T-cell (primary cell): ENCODE measurements at places on chromosomes 12 and 14.

GRCh38 chr14:64450255-64450654 is 15.0 kb upstream of the AKAP5 start:
- no peak for DNase-seq

DNA sequence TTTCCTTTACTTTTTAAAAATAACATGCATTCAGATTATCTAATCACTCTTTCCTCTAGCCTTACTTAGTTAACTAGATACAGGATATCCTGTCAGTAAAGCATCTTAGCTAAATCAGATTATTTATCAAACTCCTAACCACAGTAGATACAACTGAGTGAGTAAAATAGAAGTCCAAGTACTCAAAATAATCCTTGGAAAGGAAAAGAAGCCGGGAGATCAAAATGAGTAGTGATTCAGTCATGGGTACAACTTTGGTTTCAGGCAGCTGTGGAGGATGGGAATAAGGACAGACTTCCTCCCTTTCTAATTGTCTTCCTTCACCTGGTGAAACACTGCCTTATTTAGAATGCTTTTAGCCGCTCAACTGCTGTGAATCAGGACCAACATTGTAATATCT is 29.4 kb downstream of the GNG2 start:
- DNase-seq: no peak

GRCh38 chr14:74083784-74084276 is 423 bp downstream of the ALDH6A1 start:
- DNase-seq: no peak

DNA sequence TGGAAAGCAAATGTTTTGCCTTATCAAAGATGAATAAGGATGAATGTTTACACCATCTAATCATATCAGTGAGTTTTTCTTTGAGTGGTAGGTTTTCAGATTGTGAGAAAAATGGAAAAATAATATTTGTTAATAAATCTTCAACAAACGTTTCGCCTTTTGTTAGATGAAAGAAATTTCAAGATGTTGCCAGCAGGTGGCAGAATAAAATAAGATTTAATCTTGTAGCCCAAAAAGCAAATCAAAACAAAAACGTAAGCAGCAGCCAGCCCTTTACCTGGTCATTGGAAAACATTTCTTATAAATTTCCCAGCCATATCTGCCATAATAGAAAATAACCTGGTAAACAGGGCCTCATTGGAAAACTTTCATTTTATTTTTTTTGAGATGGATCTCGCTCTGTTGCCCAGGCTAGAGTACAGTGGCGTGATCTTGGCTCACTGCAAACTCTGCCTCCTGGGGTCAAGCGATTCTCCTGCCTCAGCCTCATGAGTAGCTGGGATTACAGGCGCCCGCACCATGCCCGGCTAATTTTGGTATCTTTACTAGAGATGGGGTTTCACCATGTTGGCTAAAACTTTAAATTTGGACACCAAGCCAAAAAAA is 15.4 kb upstream of the TMEM120B start:
- no peak for DNase-seq

- DNase-seq: no peak
These were observed 62.2 kb downstream of the TECPR2 start for GRCh38 chr14:102424923-102425322.

DNA sequence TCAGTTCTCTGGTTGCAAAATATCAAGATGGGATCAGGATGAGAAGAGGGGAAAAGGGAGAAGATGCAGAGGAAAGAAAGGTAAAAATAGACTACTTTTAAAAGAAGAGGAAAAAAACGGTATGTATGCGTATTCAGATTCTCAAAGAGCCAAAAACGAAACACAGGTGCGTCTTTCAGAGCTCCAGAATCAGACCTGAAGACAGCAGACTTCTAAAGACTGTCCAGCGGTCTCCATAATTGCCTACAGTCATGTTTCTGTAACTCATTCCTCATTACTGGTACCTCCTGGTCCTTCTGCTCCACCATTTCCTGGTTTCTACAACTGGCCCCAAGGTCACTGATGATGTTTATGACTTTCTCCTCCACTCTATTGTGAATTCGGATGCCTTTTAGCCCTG is 12.4 kb upstream of the KCNA5 start:
- DNase-seq: no peak

DNA sequence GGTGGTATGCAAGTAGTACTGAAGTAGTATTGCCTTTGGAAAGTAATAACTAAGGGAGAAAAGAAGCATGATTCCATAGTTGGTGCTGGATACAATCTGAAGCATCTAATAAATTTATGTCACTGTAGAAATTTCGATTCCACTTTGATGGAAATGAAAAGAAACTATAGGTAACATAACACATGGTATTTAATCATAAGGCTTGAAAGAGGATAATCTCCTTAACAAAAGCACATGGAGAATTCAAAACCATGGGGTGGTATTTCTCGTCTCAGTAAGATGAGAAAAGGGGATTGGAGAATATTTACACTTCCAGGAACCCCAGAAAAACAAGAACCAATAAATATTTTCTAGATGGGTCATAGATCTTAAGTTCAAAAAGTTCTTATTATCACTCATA is 72.7 kb downstream of the NDUFA12 start:
- DNase-seq: no peak

- peak; percentile 57 for DNase-seq
These were observed 3.9 kb upstream of the LRP1 start for GRCh38 chr12:57124261-57124877.

- DNase-seq: no peak
These were observed 92.7 kb downstream of the LRRC74A start for GRCh38 chr14:76918782-76919394.

GRCh38 chr12:48424644-48425043 is 47.7 kb upstream of the ANP32D start:
- no peak for DNase-seq

- DNase-seq: no peak
These were observed 189.0 kb downstream of the NTF3 start for GRCh38 chr12:5620896-5621295.

DNA sequence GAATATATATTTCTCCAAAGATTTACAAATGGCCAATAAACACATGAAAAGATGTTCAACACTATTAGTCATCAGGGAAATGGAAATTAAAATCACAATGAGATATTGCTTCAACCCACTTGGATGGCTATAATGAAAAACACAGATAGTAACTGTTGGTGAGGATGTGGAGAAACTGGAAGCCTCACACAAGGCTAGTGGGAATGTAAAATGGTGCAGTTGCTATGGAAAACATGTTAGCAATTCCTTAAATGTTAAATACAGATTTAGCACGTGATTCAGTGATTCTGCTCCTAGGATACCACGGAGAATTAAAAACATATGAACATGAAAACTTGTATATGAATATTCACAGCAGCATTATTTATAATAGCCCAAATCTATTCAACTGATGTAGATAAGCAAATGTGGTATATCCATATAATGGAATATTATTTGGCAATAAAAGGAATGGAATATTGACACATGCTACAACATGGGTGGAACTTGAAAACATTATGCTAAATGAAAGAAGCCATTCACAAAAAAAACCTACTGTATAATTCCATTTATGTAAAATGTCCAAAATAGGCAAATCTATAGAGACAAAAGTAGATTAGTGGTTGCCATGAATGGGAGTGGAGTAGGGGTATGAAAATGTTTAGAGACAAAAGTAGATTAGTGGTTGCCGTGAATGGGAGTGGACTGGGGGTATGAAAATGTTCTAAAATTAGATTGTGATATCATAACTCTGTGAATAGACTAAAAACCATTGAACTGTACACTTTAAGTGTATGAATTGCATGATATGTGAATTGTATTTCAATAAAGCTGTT is 227.1 kb upstream of the DDHD1 start:
- DNase-seq: no peak

DNA sequence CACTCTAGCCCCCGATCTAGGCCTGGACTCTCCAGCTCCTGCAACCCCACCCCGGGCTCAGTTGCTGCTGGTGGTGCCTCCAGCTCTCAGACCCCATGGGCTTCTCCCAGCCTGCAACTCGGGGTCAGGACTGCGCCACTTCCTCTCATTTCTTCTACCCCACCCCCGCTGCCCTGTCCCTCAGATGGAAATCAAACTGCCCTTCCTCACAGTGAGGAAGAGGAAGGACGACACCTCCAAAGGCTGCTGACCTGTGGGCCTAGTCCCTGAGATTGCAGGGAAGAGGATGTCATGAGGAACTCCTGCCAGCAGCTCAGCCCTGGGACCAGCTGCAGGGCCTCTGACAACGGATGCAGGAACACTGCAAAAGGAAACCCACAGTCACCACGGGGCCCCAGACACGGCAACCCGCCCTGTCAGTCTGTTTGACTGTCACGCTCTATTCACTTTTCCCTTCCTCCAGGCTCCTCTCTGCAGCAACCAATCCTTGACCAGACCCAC is 29.3 kb upstream of the PNMA1 start:
- DNase-seq: peak; percentile 55

DNA sequence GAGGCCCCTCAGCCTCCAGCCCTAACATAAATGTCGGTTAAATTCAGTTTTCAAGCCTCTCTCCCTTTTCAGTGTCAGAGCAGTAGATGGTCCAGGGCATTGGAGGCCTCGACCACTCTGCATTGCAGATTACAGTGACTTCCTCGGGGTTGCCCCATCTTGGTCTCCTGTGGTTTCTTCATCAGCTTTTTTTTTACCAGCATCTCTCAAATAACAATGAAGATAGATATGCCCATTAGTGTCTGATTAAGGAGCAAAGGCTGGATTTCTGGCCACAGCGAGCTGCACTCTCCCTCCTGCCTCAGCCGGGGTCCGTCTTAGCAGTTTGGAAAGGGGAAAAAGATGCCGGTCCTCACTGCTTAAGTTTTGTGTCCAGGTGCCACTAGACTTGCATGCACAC is 49.7 kb downstream of the C14orf132 start:
- no peak for DNase-seq

- no peak for DNase-seq
These were observed 22.3 kb downstream of the FBXW8 start for GRCh38 chr12:116933091-116933490.

DNA sequence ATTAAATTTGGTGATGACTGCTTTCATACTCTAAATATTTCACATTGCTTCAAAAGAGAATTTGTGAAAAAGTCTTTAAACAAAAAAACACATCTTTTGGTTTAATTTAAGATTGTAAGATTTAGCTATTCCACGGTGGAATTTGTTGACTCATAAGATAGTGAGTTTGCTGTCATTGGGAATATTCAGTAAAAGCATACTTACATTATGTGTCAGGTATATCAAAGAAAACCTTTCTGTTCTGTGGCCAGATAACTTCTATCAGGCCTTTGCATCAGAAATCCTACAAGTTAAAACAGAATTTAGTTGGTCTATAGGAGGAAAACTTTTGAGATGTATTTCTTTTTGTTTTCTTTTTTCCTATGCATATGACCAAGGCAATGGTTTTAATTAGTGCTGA is 148.8 kb upstream of the E2F7 start:
- DNase-seq: no peak

- no peak for DNase-seq
These were observed 197.0 kb upstream of the EEA1 start for GRCh38 chr12:93126069-93126474.

GRCh38 chr14:89965839-89966238 is 10.1 kb downstream of the TDP1 start:
- DNase-seq: no peak

GRCh38 chr12:28390761-28391385 is 200.6 kb downstream of the CCDC91 start:
- no peak for DNase-seq

DNA sequence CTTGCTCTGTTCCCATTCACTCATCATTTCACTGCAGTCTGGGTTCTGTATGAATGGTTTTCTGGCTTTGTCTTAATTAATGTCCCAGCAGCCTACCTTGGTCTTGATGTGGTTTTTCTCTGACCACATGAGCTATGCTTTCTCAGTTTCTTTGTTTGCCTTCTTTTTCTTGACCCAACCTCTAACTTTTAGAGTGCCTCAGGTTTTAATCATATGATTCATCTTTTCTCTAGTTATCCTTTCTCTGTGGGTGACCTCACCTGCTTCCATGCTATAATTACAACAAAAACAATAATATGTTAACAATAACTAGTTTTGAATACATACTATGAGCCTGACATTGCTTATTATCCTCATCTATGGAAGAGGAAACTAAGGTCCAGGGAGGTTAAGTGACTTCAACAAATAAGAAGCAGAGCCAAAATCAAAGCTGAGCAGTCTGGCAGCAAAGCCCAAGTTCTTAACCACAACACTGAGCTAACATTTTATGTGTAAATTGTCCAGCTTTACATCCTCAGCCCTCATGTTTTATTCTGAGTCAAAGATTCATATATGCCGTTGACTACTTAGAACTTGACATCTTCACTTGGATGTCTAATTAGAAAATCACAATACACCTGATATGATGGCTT is 4.7 kb upstream of the EPYC start:
- DNase-seq: no peak

GRCh38 chr12:3313066-3313465 is 177.9 kb upstream of the PRMT8 start:
- DNase-seq: no peak

DNA sequence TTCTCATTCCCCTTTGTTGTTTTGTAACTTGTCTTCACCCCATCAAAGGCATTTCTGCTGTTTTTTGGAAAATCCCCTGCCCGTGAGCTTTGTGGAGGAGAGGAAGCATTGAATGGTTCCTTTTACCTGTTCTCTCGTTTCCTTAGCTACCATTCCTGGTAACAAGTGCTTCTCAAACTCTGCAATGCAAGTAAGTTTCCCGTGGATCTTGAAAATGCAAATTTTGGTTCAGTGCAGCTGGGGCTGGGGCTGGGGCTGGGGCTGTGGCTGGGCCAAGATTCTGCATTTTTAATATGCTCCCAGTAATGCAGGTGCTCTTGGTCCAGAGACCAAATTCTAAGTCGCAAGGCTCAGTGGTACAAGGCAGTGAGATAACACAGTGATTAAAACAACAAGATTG is 151.6 kb downstream of the TTLL5 start:
- DNase-seq: no peak

GRCh38 chr14:56552615-56553014 is 27.0 kb upstream of the TMEM260 start:
- no peak for DNase-seq

GRCh38 chr14:44029933-44030332 is 477.1 kb downstream of the FSCB start:
- DNase-seq: no peak

DNA sequence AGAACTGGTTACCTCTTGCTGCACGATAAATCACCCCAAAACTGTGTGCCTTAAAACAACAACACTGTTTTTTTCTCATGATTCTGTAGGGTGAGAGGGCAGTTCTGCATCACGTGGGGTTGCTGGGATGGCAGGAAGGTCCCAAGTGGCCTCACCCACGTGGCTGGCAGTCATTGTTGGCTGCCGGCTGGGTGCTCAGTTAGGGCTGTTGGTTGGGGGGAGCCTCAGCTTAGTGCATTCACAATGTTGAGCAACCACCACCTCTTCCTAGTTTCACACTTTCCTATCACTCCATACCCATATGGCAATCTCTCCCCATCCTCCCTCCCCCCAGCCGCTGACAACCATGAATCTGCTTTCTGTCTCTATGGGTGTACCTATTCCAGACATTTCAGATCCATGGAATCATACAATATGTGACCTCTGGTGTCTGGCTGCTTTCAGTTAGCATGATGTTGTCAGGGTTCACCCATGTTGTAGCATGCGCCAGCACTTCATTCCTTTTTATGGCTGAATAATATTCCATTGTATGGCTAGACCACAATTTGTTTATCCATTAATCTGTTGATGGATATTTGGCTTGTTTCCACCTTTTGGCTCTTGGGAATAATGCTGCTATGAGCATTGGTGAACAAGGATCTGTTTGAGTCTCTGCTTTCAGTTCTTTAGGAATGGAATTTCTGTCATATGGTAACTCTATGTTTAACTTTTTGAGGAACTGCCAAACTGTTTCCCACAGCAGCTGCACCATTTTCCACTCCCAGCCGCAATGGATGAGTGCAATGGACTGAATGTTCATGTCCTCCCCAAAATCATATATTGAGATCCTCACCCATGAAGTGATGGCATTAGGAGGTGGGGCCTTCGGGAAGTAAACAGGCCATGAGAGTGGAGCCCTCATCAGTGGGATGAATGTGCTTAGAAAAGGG is 11.2 kb upstream of the POP5 start:
- no peak for DNase-seq
